A549 treated with dexamethasone at 1 μM for 4 hours (cell line): ENCODE measurements at places on chromosomes 6 and 20. TPM values are rescaled to one million over a fixed set of nuclear protein-coding genes. Genes with fewer than 3 reads are reported as not detected.

C6orf15 gene
- total RNA-seq, result 0.07 TPM in 1 of 5 replicates, not detected in the others

SSTR4 gene
- total RNA-seq, result 0.43 to 1.1 TPM (median 0.64 TPM) in 5 replicates

LGSN gene
- 1.9 to 3.7 TPM (median 2.7 TPM) in 5 replicates for total RNA-seq

TEAD3 gene
- 5.9 to 8.0 TPM (median 7.2 TPM) in 5 replicates for total RNA-seq

GATA5 gene
- 0.45 to 0.86 TPM (median 0.75 TPM) in 5 replicates for total RNA-seq

SERPINB6 gene
- 133 to 137 TPM (median 135 TPM) in 5 replicates for total RNA-seq

TRAPPC3L gene
- total RNA-seq, result not detected in 5 replicates

TUBB2B gene
- 14.2 to 16.9 TPM (median 15.4 TPM) in 5 replicates for total RNA-seq
